ENCODE measurements at places on chromosomes 11 and 22.

GRCh38 chr22:25159028-25159427 is 40.6 kb upstream of the CRYBB3 start:
- no peak for DNase-seq

DNA sequence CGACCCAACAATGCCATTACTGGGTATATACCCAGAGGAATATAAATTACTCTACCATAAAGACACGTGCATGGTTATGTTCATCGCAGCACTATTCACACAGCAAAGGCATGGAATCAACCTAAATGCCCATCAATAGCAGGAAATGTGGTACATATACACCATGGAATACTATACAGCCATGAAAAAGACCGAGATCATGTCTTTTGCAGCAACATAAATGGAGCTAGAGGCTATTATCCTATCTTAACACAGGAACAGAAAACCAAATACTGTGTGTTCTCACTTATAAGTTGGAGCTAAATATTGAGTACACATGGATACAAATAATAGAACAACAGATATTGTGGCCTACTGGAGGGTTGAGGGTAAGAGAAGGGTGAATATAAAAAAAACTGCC is 3.5 kb downstream of the OR2D2 start:
- no peak for DNase-seq

- no peak for DNase-seq
These were observed 33.0 kb upstream of the NARS2 start for GRCh38 chr11:78607696-78608095.

GRCh38 chr11:7021318-7021717 is 1.0 kb downstream of the NLRP14 start:
- no peak for DNase-seq

- DNase-seq = no peak
These were observed 33.7 kb upstream of the MYRF start for GRCh38 chr11:61718621-61719302.

Data from GDM1 (cell line).